ENCODE measurements at places on chromosomes 1 and 21. TPM values are rescaled to one million over a fixed set of nuclear protein-coding genes. Genes with fewer than 3 reads are reported as not detected.

- DNase-seq = peak; percentile 16
Observed at GRCh38 chr21:17343055-17343454, 169.8 kb upstream of the CXADR start.

DNA sequence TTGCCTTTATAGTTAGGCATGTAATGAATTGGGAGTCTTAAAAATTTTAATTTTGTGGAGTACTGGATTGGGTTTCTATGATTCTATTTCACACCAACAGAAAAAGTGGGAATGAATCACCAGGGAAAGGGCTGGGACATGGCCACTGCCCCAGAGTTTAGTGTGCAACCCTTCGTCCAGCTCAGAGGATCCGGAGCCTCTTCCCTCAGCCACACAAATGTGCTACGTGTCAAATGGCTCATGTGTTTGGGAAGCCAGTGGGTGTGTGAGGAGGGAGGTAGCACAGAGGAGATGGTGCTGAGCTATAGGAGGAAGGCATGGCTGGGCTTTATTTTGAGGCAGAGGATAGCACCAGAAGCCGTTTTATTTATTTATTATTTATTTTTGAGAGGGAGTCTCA is 247.3 kb downstream of the SIPA1L2 start:
- DNase-seq = peak; percentile 29

Gene SH3BGRL3
- total RNA-seq = 114 TPM

Gene NCAM2
- 5.9 TPM for total RNA-seq

DNA sequence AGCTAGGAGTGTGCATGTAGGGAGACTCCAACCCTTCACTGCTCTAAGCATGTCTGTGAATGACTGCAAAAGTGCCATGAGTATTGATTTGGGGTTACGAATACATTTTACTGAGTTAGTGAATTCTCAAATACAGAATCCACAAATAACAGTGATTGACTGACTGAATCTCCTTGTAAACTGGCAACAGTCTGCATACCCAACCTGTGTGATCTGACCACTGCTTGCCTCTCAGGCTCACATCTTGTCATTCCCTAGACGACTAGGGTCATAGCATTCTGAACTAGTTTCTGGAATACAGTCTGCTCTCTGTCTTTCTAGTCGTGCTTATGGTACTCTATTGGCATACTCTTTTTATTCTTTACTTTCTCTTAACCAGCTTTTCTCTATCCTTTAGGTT is 7.4 kb downstream of the RRP15 start:
- DNase-seq = no peak

DNA sequence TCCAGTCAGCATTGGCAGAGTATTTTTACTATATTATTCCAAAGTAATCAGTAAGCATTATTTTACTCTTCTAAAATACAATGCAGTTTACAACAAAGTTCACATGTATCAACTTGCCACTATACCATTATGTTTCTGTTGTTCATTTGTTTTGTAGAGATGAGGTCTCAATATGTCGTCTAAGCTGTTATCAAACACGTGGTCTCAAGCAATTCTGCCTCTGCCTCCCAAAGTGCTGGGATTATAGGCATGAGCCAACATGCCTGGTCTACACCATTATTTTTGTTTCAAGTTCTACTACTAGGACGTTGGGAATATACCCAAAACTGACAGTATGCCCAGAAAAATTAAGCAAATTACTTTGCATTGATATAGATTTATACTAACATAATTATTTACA is 19.8 kb downstream of the FAF1 start:
- no peak for DNase-seq

Gene INSRR
- not detected for total RNA-seq

- no peak for DNase-seq
Observed at GRCh38 chr1:3070644-3071564, 1.9 kb downstream of the PRDM16 start.

GRCh38 chr1:52552236-52552504 is 722 bp downstream of the TUT4 start:
- peak; percentile 70 for DNase-seq

Gene SYT2
- total RNA-seq = not detected

Gene ORC1
- 12.6 TPM for total RNA-seq

DNA sequence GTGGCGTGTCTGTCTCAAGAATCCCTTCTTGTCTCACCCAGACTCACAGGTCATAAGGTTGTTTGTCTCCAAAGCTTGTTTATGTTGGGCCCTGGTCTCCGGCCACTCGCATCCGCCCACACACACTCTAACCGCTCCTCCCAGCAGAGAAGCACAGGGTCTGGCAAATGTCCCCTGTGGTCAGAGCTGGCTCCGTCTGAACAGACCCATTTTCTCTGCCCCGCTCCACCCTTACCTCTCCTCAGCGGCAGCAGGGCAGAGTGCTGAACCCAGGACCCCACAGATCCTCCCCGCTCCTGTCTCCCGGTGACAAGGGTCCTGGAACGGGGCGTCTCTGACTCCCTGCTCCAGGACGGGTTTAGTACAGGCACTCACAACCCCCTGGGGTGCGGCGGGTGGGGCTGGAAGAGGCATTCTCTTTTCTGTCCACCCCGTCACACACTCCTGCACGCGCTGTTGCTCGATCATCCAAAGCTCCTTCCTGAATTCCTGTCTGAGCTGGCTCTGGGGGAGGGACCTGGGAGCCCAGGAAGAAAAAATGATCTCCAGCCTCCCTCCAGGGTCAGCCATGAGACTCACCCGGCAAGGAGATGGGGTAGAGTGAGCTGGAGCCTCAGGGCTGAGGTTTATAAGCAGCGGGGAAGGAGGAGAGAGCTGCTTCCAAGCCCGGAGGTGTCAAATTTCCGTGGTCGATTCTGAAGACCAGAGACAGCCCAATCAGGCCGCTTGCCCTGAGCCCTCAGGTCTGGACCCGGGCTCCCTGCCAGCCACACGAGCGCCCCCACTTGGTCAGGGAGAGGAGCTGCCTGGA is at the start of gene S100A13:
Gene S100A13, minus strand, starts transcription at position 602 of the 811 bp plus-strand sequence. CDS start 1,033 bp downstream, outside the sequence.
- peak; percentile 95 for DNase-seq

GRCh38 chr1:184716158-184716557 is 38.5 kb downstream of the EDEM3 start:
- DNase-seq = peak; percentile 18

Gene LORICRIN
- total RNA-seq = not detected

GRCh38 chr1:940107-941014 is 16.6 kb downstream of the SAMD11 start:
- DNase-seq = peak; percentile 44

- DNase-seq = no peak
Observed at GRCh38 chr1:35261412-35262120, 6.9 kb upstream of the ZMYM4 start.

DNA sequence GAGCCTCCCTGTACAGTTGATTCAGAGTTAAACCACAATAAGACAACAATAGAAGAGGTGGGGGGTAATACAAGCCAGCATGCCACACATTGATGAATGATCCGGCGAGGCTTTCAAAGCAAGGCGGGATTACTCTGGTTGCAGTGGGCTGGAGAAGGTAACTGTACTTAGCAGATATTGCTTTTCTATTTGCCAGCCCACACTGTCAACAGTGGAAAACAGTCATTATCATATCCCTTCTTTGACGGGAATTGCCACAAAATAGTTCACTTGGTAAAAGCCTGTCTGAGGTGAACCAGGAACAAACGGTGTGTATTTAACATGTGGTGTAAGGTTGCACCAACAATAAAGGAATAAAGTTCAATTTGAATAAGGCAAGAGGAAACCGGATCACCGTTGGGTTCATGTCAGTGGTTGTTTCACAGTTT is 5.8 kb upstream of the KCNJ15 start:
- DNase-seq = no peak

GRCh38 chr1:234272656-234273312 is 100.5 kb upstream of the COA6 start:
- no peak for DNase-seq

Gene RGS1
- total RNA-seq = not detected

Gene PLEKHO1
- total RNA-seq = 43.6 TPM

- no peak for DNase-seq
Observed at GRCh38 chr1:87129038-87129437, 199.6 kb upstream of the LMO4 start.

DNA sequence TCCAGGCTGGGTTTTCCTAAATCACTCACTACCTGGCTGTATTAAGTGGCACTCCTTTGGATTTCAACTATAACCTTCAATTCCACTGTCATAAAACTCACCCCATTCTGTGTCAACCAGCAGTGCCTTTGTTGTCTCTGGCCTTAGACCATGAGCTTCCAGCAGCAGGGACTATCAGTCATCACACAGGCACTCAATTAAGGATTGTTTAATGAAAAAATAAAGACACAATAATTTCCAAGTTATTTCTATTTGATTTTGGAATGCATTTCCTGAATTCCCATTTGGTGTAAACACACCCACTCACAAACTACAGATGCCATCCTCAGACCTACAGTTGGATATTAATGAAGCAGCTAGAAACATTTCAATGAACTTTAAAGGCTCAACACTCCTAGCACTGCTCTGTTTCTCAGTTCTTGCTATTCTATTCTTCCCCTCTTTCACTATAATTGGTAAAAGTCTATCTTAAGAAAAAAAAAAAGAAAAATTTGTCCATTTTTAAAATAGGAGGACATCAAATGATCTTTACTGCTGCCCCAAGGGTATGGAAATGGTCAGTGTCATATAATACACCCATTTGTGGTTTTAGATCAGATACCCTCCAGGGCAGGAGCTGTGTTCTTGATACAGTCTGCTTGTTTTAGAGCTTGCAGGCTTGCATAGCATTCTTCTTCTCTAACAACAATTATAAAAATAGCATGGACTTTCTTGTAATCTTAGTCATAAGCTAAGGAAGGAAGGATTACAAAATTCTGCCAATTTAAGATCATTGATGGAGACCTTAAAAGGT is 156.4 kb downstream of the PTGER3 start:
- DNase-seq = no peak

Gene USP16
- total RNA-seq = 47.9 TPM

DNA sequence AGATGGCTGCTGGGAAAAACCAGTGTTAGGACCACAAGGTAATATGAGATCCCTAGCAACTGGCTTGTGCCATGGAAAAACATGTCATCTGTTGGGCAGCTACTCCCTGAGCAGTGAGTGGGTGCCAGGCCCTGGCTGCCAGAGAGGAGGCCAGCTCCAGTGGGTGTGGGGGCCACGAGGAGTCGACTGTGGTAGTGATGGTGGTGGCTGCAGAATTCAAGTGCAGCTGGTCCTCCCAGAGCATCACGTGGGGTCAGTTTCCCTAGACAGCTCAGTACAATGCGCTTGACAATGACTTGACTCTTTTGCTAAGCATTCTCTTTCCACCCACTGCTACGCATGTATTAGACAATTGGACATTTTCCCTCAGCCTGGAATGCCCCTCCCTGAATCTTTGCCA is 14.5 kb upstream of the CDC42 start:
- no peak for DNase-seq

GRCh38 chr1:68230901-68231626 is 1.3 kb downstream of the WLS start:
- no peak for DNase-seq

GRCh38 chr1:59079434-59080140 is 217.3 kb upstream of the FGGY start:
- DNase-seq = peak; percentile 35

DNA sequence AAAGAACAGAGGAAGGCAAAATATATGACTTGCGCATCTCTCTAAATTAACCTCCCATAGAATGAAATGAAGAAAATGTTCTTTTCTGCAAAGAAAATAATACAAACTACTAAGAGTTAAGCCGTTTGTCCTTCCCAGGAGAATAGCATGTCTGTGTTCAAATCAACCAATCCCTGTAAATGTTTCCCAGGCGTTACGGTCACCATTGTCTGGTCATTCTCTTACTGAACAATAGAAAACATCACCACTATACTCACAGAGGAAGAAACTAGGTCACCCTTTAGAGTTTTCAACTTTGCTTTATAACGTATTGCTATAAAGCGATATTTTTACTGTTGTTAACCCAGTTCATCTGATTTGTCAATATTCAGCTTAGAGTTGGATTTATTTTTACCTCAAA is 34.1 kb downstream of the COL11A1 start:
- DNase-seq = no peak

DNA sequence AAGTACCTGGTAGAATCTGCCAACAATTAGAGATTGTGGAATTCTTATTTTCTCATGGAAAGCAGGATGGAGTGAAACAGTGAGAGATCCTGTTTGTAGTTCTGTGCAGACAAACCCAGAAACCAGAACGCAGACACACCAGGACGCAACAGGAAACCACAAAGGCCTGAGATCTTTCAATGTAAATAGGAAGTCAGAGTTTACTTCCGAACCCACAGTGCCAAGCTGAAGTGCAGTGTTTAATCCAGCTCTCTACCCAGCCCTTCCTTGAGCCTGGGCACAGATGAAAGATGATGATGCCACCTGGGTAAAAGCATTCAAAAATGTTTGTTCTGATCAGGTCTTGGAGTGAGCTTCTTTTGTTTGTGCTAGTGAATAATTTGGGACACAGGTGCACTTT is 244.2 kb upstream of the HOOK1 start:
- no peak for DNase-seq

DNA sequence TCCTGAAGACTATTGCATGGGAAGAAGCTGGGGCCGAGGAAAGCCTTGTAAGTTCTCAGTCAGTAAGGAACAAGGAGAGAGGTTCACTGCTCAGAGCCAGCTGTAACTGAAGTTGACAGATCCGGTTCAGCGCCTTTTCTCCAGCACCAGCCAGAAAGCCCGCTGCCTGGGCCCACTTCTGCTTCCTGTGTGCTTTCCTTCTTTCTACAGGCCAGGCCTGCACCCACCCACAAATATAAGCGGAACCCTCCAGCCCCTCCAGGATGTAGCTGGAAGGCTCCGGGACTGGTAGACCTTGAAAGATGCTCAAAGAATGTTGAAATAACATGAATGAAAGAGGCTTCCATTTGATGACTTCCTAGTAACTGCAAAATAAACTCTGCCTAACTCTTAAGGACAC is 38.8 kb downstream of the PARP1 start:
- no peak for DNase-seq

DNA sequence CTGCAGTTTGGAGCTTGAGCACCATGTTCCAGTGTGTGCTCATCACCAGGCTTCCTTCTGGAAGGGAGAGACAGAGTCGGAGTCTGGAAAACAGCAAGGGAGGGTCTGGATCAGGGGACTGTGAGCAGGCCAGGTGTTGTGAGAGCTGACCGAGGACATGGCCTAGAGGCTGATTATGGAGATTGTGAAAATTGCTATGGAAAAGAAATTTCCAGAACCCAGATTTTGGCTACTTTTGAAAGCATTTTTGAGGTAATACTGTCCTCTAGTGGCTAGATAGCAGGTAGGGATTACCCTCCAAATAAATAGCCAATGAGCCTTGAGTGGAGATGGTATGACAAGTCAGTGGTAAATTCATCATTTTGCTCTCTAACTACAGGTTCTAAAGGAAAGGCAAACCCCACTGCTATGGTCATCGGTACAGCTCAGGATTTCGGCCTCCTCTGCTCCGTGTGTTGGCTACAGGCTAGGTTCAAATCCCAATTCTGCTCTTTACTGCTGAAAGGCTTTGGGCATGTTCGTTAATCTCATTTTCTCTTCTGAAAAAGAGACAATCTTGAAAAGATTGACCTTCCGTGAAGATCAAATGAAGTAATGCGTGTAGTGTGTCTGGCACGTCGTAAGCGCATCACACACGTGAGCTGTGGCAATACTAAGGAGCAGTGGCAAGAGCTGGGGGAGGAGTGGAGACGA is 1.0 kb upstream of the HAO2 start:
- peak; percentile 70 for DNase-seq

Gene SH2D5
- 1.6 TPM for total RNA-seq

- peak; percentile 96 for DNase-seq
Observed at GRCh38 chr1:201460814-201461644, 8.0 kb downstream of the PHLDA3 start.

Gene SAMD13
- 1.4 TPM for total RNA-seq

GRCh38 chr21:41758550-41758949 is 8.3 kb downstream of the RIPK4 start:
- DNase-seq = no peak
